ENCODE measurements at places on chromosomes 5 and 9.

GRCh38 chr5:100026606-100027005 lies 508.6 kb upstream of the FAM174A start:
- DNase-seq, result no peak

DNA sequence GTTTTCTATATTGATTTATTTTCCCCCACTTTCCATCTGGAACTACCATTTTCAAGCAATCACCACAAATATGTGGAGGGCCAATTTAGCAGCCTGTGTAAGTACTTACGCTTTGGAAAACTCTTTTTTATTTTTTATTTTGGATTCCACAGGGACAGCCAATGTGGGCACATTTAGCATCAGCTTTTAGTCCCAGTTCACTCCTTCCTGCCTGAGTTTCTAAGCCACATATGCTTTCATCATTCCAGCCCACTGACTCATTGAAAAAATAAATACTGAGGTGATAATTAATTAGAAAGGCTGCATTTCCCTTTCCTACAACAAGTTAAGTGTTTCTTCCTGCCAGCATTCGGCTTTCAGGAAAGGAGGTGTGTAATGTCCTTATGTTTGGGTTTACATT lies 76.8 kb downstream of the TMEM167A start:
- no peak for DNase-seq

- DNase-seq, result peak; percentile 71
Measured at GRCh38 chr5:135174315-135175096, 140.5 kb upstream of the PITX1 start.

DNA sequence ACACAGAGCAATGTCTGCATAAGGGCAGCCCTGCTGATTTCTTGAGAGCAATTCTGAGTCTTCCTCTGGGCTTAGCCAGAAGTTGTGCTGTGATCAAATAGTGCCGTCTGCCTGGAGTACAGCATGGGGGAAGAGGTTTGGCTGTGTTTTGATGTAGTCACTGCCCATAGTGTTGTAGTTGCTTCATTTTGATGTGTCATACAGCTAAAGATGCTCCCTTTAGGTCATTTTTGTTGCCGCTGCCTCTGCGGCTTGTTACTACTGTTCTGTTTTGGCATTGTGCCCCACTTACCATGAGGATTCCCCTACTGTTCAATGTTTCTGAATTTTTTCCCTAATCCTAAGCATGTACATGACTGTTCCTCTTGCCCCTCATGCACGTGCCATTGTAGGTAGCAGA lies 23.0 kb downstream of the SLC36A1 start:
- no peak for DNase-seq

- DNase-seq, result peak; percentile 98
Measured at GRCh38 chr5:176389135-176390123, 878 bp downstream of the HIGD2A start.

- no peak for DNase-seq
Measured at GRCh38 chr5:95727764-95728191, 3.4 kb upstream of the RHOBTB3 start.

DNA sequence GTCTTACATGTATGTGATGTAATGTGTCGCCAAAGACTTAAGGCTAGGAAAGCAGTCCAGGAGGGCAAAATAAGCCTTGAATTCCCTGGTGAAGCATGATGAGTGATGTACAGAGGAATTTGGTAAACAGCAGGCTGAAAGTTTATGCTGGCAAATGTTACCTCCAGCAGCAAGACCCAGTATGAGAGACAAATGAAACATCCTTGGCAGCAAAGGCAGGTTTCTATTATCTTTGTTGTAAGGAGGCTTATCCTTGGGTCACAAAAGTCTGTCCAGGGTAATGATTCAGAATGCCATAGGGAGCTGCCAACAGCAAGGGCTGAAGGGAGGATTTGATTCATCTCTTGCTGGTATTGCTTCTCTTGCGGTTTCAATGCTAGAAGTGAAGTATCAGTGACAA lies 75.9 kb upstream of the HTR4 start:
- DNase-seq, result no peak

- DNase-seq, result no peak
Measured at GRCh38 chr5:139282197-139282557, 11.4 kb upstream of the MATR3 start.

DNA sequence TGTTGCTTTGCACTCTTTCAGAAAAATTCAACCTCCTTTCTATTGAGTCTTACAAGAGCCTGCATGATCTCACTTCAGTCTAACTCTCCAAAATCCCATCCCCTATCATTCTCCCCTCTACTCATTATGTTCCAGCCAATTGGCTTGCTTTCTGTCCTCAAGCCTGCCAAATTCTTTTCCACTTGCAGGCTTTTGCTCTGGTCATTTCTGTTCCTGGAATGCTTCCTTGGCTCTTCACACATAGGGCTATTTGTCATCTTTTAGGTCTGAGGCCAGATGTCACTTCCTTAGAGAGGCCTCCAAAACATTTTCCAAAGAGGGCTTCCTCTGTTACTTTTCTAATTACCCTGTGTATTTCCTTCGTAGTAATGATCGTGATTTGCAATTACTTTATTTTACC lies 11.8 kb upstream of the CHD1 start:
- DNase-seq, result no peak

DNA sequence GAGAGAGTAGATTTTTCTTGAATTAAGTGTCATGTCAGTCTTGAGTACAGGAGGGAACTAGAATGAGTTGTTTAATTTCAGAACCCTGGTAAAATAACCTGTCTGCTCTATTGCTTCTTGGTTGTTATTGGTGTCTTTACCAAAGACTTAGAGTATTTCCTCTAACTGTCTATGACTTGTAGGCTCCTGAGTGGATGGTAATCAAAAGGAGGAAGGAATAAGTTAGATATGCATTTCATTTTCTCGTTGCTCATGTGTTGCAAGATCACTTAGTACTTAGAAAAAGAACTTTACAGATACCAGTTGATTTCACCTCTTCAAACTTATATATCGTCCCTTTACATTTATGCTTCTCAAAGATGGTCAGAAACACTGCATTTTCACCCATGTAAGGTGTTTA lies 31.1 kb downstream of the UHRF2 start:
- no peak for DNase-seq

GRCh38 chr5:59241119-59241518 lies 652.4 kb downstream of the PDE4D start:
- no peak for DNase-seq
